Stimulated activated CD8-positive, alpha-beta memory T cell treated with anti-CD3 and anti-CD28 coated beads, Interleukin-7, amount 100 ng/mL, for 48 hours (primary cell): ENCODE measurements at places on chromosomes 3 and 15.

GRCh38 chr3:112371569-112371968 is 38.6 kb downstream of the CD200 start:
- no peak for DNase-seq

DNA sequence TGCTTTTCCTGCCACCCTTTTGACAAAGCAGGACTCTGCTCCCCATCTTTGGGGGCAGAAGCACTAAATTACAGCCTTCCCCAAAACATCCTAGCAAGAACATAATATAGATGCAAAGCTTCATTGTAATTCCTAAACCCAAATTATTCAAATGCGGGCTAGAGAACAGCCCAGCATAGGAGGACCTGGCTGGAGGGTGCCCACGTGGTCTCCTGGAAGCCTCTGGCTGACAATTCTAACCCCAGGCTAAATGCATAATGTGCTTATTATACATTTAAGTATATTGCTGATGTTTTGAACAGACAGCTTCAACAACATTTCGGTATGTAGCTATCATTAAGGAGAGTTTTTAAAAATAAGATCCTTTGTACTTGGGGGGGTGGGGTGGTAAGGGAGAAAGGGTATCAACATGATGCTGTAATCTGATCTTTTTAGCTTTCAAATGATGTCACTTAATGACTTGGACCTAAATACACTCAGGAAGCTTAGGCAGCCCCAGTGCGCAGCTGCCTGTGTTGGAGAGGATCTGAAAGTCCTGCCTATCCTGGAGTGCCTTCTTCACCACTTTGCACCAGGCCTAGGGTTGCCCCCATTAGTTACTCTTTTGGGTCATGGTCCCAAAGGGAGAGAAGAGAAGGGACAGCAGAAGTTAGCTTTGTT is 57.2 kb upstream of the USP3 start:
- no peak for DNase-seq

DNA sequence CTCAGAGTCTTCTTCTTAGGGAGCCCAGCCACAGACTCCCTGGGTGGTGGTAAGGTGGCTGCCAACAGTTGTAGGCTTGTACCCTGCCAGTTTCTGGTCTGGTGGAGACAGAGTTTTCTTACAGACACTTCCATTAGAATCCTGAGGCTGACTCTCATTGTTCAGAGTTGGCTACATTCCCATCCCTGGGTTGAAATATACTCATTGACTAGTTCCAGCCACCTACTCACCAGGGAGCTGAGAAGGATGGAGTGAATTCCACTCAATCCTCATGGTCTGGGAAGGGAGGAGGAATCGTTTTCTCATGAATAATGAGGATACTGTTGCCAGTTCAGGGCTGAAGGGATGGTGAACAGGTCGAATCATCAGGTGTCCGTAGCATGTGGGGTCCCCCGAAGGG is 226.5 kb upstream of the PROK2 start:
- DNase-seq, result no peak

DNA sequence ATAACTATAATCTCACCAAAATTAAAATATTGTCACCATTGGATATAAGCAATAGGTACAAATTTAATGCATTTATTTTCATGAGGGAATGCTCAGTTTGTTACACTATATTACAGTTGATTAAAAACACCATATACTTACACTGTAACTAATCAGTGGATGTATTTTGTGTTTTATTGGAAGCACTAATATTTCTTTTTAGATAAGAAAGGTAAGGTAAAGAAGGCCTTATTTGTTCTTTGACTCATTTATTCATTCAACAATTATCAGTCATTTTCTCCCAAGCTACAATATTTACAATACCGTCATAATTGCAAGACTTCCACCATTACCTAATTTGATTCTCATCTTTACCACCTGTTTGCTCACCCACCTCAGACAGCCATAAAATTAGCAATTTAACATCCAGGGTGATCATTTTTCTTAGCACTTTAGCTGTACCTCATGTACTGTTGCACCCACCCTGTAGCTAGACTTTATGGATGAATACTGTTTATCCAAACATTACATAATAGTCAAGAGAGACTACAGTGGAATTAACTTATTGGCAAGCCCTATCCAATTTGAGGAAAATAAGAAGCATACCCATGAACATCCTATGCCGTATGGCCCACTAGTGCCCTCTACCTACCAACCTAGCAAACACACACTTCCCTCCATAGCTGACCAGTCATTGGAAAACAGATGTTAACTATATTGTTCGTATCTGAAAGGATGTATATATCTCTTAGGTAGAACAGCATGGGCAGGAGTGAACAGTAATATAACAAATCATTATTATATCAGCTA is 229.6 kb downstream of the BBX start:
- DNase-seq, result no peak

DNA sequence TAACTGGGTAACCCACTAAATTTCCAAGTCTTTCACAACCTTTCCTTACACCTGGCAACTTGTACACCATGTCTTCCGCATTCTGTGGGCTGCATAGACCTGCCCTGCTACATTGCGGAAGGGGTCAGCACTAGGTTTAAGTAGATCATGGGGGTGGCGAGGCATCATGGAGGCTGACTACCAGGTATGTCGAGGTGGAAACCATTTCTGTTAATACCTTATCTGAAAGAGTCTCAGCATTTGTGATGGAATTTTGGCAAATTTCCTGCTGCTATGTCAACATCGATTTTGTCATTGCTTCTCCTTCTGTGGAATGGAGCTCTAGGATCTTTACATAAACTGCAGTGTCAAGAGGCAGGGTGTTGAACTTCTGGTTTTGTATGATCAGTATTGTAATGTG is 187.2 kb downstream of the GHSR start:
- no peak for DNase-seq

DNA sequence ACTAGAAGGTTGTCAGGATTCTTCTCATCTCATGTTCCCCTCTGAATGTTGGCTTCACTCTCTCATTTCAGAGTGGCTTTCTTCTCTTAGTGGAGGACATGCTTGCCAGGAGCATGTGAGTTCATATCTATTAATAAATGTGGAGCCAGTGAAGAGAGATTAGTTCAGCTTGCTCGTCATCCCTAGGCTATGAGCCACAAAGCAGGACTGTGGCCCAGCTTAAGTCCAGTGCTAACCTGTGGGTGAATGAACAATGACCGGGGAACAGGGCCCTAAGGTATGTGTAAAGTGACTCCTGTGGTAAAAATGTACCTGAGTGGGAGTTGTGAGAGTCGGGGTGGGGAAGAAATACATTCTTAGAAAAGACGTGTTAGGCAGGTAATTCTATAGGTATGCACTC is 96.9 kb upstream of the TBL1XR1 start:
- no peak for DNase-seq

DNA sequence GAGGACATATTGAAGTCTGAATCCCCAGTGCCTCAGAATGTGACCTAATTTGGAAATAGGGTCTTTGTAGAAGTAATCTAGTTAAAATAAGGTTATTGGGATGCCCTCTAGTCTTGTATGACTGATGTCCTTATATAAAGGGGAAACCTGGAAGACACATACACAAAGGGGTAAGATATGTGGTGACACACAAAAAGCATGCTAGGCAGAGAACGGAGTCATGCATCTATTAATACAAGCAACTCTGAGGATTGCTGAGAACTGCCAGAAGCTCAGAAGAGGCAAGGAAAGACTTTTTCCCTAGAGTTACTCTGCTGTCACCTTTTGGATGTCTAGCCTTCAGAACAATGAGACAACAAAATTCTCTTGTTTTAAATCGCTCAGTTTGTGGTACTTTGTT is 58.1 kb upstream of the TMEM108 start:
- DNase-seq, result no peak

- DNase-seq, result no peak
These were observed 207.4 kb downstream of the FMN1 start for GRCh38 chr15:32987067-32987466.

- DNase-seq, result no peak
These were observed 230.2 kb downstream of the P3H2 start for GRCh38 chr3:189890496-189890895.

DNA sequence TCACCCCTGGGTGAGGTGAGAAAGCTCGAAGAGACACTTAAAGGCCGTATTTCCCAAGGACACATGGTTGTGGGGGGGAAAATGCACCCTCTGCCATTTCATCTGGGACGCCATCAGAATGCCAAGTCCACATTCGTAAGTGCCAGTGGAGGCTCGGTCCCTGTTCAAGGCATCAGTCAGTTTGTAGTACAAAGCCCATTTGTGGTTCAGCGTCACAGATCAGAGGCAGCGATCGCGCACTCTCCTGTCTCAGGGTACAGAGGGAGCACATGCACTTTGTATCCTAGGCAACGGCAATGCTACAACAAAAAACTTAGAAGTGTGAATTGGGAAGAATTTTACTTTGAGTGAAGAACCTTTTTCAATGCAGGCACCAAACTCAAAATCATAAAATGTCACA is 27.2 kb downstream of the SEMA6D start:
- DNase-seq, result no peak

DNA sequence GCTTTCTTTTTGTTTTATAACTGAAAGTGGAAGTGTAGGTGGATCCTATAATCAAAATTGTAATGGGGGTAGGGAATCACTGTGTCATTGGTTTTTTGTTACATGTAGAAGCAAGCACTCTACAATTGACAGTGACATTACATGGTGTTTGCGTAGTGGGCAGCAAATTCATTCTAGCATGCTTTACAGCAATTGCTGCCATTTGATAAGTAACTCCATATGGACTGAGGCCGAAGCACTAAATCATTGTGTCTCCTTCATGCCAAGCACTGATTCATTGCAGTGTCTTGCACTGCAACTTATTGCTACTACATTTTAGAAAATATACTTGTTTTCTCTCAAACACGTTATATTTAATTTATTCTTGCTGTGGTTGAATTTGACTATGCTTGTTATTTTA is 933.9 kb downstream of the NSUN3 start:
- no peak for DNase-seq

DNA sequence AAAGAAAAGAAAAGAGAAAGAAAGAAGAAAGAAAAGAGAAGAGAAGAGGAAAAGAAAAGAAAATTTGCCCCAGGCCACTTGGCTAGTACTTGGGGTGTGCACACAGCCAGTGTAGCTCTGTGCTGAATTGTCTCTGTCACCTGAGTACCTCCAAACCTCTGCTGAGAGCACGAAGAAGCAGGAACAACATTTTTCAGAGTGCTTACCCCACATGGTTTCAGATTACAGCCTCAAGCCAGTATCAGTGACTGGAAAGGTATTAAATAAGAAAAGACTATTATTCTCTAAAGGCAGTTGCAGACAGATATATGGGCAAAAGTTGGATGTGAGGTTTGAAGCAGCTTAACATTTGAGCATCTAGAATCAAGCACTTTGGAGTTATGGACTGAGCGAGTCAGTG is 113.3 kb upstream of the PHLDB2 start:
- DNase-seq, result no peak

DNA sequence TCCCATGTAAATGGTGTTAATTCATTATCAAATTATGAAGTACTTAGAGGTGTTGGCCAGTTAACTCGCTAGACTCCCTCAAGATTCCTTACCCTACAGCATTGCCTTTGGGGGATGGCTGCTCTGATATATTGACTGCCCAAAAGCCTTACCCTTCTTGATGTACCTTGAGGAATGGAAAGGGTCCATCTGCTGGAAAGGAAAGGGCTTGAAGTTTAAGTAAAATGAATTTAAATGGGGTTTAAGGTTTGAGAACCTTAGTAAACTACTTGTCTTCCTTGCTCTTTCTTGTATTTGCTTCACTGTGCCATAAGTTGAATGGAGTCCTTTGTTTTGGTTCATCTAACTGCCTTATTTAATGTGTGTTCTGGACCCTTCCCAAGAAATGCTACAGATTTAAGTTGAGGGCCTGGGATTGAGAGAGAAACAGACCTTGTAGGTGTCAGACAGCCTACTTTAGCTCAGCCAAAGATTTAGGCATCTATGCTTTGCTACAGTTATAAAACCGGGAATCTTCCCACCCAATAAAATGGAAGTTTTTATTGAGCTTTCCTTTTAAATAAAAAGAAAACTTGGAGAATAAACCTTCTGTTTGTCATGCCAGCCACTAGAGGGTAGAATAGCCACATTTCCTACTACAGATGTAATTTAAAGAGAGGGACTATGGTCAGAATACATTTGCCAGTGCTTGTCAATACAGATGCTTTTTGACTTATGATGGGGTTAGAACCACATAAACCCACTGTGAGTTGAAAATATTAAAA is 25.3 kb downstream of the CMSS1 start:
- DNase-seq, result no peak
